ENCODE measurements at places on chromosomes 12 and 14.

DNA sequence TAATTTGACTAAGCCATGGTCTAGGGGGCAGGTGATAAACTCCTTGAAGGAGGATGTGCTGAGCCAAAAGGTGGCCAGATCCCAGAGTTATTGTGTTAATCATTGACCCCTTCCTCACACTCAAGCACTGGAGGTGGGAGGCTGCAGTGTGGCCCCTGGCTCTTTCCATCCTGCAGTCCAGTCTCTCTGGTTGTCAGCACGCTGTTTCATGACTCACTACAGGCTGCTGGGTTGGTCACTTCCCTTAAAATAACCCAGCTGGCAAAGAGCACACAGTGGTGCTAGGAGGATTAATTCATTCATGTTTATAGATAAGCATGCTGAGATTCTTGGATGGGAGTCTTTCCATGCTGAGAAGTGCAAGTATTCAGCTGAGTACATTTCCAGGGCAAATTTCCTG is 228.9 kb downstream of the ANO2 start:
- DNase-seq: no peak

DNA sequence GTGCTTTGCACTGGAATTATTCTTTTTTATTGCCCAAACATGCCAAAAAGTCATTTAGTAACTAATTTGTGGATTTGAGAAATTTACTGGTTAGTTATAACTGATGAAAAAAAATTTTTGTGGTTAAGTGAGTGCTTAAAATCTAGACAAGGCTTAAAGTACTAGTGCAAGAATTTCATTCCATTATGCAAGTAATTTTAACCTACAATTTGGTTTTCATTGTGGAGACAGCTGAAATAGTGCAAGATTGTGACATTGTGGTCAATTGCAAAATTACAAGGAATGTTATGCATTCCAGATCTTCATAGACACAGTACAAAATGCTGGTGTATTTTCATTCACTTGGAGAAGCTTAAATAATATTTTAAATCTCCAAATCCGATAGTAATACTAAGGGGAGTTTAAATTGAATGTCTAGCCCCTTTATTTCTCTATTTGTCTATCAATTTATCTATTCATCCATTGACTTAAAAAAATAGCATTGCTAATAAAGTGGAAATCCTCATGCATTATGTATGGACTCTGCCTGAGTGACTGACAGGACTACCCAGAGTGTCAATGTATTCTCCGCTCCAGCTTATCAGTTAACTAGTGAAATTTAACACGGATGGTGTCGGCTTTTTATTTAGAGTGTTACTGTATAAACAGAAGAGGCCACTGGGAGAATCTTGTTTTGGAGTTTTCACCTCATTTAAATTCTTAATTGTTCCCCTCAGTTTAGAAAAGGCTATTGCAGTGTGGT is 125.9 kb downstream of the ALX1 start:
- DNase-seq: no peak

DNA sequence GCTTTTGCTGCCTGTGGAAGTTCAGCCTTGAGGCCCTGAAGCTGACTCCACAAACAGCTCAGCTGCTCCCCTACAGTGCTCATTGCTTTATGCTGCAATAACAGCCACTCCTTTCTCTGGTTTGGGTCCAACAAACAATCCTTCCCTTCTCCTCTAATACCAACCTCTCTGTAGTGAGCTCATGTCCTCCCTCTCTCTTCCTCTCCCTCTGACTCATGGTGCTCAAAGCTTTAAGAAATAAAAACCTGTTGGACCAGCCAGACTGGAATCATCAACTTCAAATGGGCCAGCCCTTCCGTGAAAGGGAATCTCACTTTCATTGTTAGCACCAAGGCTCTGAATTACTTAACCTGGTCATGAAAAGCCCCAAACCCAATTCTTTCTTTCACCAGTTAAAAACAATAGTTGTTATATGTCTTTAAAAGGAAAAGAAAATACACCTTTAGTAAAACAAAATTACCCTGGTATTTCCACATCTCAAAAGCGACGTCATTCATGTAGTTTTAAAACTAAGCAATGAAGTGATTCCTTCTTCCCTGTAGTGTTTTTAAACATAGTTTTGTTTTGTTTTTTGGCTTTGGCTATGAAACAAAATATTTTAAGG is 126.4 kb downstream of the DUSP6 start:
- no peak for DNase-seq

DNA sequence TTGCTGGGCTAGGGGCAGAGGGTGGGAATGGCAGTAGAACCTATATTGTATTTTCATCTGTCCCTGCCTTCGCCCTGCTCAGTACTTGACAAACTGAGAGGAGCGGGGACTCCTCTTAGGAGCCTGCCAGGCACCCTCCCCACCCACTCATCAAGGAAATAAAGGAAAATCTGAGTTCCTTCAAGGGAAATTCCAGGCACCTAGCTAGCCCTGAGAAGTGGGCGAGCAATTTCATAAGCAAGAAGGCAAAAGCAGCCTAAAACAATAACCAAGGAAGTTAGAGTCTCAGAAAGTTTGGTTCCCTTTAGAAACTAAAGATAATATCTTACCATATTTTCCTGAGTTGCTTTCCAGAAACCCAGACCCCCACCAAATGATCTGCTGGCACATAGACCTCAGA is 10.6 kb upstream of the PLEKHD1 start:
- DNase-seq: no peak

DNA sequence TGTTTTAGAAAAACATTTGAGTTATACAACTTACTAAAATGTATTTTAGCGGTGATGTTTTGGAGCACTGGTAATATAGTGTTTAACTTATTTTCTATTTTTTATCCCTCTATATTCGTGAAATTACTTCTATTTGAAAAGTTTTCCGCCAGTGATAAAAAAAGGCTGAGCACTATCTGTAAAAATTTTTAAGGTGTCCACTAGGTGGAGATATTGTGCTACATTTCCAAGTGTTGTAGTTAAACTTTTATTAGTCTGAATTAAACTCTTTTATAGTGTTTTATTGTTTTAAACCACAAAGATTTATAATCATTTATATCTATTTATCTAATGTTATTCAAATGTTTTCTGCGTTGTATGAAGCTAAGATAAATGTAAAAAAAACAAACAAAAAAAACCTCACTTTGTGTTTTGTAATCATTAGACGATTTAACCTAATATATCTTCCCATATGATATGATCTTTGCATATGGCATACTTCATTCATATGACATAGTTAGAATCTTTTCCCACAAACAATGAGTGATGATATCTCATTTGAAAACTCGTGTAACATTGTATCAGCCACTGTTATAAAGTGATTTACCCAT is 11.8 kb downstream of the ALG10B start:
- peak; percentile 48 for DNase-seq

- peak; percentile 42 for DNase-seq
Measured at GRCh38 chr14:26596543-26597061, 1.2 kb downstream of the NOVA1 start.

DNA sequence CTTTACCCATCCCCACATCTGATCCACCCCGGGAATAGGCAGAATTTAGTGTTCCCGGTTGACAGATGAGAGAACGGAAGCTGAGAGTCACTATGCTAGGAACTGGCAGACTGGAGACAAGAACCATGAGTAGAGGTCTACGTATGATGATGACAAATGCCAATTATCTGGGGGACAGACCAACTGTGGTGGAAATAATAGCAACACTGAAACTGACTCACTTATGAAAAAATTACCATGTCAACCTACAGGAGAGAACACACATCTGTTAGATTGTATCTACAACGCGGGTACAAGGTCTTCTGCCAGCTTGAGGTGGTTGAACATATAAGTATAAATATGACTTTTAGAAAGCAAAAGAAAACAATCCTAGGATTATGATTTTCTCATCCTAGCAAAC is 15.4 kb upstream of the SELPLG start:
- no peak for DNase-seq

GRCh38 chr12:96810477-96810876 is 96.6 kb upstream of the NEDD1 start:
- DNase-seq: no peak

DNA sequence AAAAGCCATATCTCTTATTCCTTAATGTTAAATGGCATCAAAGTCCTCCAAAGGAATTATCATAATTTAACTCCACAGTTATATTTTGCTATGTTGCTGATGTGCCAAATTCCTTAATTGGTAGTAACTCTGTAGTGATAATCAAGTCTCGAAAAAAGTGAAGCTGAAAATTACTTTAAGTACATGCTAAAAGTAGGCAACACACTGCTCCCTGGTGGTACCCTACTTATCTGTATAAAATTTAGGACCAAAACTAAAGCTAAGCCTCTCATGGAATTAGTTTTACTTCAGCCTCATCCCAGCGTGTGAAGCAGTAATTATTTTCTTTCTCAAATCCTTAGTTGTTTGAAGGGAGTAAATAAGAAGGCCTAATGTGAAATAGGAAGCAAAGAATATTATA is 132.8 kb downstream of the TTLL5 start:
- no peak for DNase-seq

- no peak for DNase-seq
Measured at GRCh38 chr12:106994579-106995220, 7.8 kb upstream of the MTERF2 start.

- no peak for DNase-seq
Measured at GRCh38 chr12:56695327-56696101, 7.4 kb upstream of the PTGES3 start.

DNA sequence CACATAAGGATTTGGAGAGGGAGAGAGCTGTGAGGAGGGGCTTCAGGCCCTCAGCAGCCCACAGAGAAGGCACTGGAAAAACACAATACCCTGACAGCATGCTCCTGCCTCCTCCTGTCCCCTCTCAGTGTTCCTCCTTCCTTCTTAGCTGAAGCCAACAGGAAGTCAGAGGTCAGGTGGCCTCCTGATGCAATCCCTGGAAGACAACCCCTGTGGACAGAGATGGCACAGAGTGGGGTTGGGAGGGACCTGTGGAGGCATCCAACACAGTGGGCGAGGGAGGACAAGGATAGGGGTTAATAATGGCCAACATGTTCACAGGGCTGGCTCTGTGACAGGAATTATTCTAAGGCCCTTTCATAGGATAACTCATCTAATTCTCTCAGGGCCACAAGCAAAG is 15.4 kb upstream of the IFI27L2 start:
- no peak for DNase-seq

- no peak for DNase-seq
Measured at GRCh38 chr12:92562063-92562734, 140.6 kb upstream of the PLEKHG7 start.

GRCh38 chr14:78232231-78233000 is 62.2 kb downstream of the NRXN3 start:
- DNase-seq: peak; percentile 67

GRCh38 chr12:21607701-21608100 is 3.1 kb upstream of the GYS2 start:
- DNase-seq: peak; percentile 13

DNA sequence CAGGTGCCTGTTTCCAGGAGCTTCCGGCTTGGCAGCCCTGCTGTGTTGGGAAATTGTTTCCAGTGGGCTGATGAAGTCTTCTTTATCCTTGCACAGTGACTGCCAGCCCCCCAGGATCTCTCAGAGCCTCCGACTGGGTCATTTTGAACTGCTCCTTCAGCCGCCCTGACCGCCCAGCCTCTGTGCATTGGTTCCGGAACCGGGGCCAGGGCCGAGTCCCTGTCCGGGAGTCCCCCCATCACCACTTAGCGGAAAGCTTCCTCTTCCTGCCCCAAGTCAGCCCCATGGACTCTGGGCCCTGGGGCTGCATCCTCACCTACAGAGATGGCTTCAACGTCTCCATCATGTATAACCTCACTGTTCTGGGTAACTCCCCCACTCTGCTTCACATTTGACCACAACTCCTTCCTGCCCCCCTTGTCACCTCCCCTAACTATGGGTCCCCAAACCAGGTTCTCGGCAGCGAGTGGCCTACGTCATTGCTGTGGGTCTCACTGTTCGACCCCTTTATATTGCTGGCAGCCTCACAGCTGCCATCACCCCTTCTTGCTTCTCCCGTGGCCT is 2.3 kb downstream of the LAG3 start:
- DNase-seq: no peak

- no peak for DNase-seq
Measured at GRCh38 chr12:52860102-52860823, 11.5 kb upstream of the KRT78 start.

- DNase-seq: no peak
Measured at GRCh38 chr12:59407799-59408198, 188.0 kb upstream of the SLC16A7 start.

DNA sequence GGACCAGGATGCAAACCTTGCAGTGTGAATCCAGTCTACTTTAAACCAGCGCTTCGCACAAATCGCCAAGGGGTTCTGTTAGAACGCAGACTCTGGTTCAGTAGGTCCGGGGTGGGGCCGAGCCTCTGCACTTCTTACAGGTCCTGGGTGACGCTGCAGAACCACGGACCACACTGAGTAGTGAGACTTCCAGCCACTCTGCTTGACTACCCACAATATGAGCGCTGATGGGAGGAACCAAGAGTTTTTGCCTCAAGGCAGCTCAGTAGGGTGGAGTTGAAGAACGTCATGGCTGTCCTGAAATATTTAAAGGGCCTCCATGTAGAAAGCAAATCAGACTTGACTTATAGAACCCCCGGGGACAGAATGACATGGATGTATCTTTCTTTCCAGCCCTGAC is 138.0 kb upstream of the CRY1 start:
- no peak for DNase-seq

- peak; percentile 41 for DNase-seq
Measured at GRCh38 chr12:95959107-95959506, 16.0 kb downstream of the AMDHD1 start.

DNA sequence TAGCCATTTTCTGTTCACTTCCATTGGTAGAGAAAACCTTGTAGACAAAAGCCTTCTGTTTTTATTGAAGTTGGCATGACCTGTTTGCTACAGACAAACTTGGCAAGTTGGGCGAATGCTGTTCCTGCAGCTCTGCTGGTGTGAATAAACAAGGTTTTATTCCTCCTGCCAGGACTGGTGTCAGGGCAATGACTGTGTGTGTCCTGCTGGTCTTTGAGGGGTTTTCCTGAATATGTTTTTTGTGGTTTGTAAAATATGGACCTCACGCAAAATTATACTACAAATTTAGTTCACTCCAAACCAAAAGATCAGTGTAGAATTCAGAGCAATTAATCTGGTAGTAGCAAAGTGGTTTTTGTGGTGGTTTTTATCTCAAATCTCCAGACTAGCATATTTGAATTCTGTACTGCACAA is 140.8 kb downstream of the ERC1 start:
- DNase-seq: no peak

- no peak for DNase-seq
Measured at GRCh38 chr14:26896447-26896846, 298.6 kb upstream of the NOVA1 start.

- no peak for DNase-seq
Measured at GRCh38 chr12:114414866-114415524, 9.1 kb upstream of the TBX5 start.

DNA sequence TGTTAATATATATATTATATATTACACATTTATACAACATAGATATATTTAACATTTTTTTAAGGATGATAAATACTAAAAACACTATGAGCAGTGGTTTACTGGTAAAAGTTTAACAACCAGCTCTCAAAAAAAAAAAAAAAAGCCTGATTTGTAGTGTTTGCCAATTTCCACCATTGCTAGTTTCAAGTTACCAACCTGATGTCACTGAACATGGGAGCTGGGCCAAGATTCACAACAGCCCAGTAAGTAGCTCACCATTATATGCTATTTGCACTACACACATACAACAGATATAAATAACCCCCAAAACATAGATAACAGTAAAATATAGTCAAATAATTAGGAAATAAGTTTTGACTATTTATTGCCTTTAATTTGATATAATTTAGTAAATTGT is 28.9 kb upstream of the TMX1 start:
- peak; percentile 95 for DNase-seq

Data from NCI-H1105 treated with DMSO at 0.1 percent for 48 hours (cell line).